HT1080 (cell line): ENCODE measurements at places on chromosomes 1 and 21.
A peak's percentile ranks its signal among the peaks of the same experiment; 100 is the strongest.

DNA sequence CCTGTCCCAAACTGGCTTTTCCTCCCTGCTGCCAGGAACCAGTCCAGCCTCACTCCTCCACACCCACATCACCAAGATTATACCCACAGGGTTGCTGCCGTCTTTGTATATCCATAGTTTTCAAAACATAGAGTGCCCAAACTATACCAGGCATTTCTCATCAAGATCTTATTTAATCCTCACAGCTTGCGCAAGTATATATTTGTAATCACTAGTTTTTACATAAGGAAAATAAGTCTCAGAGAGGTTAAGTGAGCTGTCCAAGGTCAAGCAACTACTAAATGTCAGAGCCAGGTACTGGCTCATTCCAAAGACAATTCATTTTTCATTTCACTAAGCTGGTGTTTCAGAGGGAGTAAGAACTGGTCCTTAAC, 34.9 kb upstream of the ZNF362 start:
- DNase-seq: no peak

DNA sequence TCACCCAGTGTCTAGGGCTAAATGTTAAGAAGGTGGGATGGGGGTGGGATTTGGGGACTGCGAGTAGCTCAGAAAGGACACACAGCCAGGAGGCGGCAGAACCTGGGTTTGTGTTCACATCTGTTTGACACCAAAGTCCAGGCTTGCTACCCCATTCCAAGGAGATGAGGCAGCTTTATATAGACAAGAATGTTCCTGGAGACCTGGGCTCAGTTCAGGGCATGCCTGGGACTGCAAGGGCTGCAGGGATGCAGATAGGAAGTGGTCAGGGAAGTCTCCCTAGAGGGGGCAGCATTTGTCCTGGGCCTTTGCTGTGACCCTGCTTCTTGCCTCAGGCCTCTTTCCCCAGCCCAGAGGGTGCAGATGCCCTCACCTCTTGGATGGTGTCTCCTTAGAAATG, 16.3 kb downstream of the PADI3 start:
- peak; percentile 20 for DNase-seq

DNA sequence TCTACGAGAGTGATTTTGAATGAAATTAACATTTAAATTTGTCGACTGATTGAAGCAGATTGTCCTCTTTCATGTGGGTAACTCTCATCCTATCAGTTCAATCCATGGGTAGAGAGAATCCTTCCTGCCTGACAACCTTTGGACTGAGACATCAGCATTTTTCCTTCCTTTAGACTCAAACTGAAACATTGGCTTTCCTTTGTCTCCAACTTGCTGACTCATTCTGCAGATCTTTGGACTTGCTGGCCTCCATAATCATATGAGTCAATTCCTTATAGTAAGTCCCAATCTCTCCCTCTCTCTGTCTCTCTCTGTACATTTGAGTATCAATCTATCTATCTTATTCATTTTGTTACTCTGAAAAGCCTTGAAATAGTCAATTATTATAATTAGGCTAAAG, 416.7 kb downstream of the LRRIQ3 start:
- peak; percentile 69 for DNase-seq

- no peak for DNase-seq
Measured at GRCh38 chr1:53362851-53363642, 35.2 kb upstream of the LRP8 start.

- no peak for DNase-seq
Measured at GRCh38 chr1:246373828-246374569, 133.1 kb downstream of the SMYD3 start.

- DNase-seq: peak; percentile 39
Measured at GRCh38 chr1:181503171-181503810, 20.0 kb downstream of the CACNA1E start.

DNA sequence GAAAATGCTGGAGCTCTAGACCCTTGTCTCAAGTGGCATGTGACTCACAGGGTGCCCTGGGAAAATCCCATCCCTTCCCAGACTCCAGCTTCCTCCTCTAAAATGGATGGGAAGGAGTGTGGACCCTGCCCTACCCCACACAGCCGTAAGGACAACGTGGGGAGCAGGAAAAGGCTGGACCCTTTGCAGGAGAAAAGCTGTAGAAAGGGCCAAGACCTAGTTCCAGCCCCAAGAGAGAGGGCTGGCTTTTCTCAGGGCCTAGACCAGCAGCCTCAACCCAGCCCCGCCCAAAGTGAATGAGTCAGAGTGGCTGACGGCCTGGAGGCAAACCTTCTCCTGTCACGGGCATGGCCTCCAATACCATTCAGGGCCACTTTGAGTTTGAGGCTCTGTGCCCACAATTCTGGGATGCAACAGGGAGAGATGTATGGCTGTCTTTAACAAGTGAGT, 1.1 kb downstream of the LAMB3 start:
- DNase-seq: peak; percentile 91

DNA sequence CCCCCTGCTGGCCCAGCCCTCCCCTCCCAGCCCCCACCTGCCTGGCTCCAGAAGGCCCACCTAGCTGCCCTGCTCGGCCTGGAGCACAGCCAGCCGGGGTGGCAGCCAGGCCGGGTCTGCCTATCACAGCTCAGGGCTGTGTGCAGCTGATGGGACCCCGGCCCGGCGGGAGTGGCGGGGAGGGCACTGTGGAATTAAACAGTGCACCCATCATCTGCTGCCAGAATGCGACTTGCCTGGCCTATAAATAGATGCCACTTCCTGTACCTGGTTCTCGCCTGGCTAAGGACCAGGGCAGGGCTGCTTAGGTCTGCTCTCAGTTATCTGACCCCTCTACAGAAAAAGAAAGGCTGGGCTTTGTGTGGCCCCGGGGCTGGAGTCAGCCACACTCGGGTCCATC, 98.2 kb upstream of the VAMP3 start:
- no peak for DNase-seq

DNA sequence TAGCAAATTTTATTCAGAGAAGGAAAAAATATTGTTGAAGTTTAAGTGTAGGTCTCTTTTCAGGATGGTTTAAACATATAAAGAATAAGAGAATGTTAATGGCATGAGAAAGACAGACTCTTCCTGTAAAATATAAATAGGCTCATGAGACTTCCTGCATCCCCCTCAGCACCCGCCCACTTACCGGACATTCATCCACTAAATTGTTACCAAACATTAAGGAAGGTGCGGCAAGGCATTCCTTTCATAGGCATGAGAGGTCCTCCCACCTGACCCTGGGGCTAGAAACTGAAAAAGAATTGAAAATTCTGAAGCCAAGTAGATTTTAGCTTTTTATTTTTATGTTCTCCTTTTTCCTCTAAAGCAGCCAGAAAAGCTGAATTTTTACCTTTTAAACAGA, 10.6 kb upstream of the USP1 start:
- DNase-seq: no peak

DNA sequence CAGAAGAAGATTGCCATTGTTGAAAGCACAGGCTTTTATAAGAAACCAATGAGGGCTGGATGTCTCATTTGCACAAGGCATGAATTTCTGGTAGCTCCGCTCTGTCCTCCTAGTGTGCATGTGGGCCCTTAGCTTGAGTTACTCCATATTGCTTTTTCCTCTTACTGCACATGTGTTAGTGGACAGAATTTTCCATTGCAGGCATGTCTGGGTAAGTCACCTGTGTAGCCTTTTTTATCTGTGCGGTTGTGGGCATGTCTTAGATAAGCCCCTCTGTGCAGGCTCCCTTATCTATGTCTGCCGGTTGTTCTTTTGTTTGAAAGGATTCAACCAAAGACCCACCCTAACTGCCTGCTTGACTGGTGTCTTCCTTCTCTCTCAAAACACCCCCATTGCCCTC, 7.2 kb upstream of the CLCA1 start:
- no peak for DNase-seq

DNA sequence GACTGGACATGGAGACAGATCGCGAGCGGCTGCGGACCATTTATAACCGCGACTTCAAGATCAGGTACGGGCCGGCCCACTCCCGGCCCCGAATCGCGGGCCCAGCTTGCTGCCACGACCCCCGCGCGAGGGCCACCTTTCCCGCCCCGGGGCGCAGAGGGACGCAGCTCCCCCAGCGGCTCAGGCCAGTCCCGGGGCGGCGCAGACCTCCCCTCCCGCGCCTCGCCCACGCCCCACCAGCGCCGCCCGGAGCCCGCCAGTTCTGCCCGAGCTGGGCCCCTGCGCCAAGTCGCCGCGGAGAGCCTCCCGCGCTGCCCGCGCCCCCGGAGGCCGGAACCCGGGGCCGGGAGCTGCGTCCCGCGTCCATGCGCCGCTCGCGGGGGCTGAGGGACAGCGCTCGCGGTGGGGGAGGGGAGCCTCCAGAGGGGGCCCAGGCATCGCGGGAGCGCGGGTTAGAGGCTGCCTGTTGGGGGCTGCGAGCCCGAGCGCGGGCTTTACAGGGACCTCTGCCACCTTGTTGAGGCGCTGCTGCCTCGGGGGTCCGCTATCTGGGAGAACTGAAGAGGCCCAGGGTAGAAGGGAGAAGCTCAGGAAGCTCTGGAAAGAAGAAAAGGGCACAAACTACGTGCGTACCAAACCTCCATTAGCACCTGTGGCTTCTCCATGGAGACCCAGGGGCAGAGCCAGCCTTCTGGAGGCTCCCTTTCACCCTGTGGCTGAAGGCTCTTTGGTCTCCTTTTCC, 698 bp downstream of the MOV10 start:
- DNase-seq: peak; percentile 23

GRCh38 chr1:20404466-20404865, 81.5 kb downstream of the CAMK2N1 start:
- no peak for DNase-seq

GRCh38 chr1:31753707-31754349, 10.3 kb downstream of the ADGRB2 start:
- DNase-seq: no peak

DNA sequence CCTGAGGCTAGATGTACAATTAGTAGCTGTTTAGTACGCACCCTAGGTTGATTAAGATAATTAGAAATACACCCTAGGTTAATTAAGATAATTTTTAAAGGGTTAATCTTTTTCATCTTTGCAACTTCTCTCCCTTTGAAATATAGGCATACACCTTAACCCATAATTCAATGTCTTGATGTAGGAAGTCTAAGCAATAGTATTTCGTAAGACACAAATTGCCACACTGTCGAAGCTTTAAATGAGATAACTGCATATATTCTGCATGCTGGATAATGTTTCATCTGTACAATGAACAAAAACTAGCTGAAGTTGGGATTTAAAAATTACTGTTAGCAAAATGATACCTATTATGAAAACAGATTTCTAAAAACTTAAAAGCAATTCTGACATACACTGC, 122.9 kb downstream of the EVI5 start:
- DNase-seq: no peak

- DNase-seq: no peak
Measured at GRCh38 chr21:33967086-33967571, 51.5 kb upstream of the ATP5PO start.

DNA sequence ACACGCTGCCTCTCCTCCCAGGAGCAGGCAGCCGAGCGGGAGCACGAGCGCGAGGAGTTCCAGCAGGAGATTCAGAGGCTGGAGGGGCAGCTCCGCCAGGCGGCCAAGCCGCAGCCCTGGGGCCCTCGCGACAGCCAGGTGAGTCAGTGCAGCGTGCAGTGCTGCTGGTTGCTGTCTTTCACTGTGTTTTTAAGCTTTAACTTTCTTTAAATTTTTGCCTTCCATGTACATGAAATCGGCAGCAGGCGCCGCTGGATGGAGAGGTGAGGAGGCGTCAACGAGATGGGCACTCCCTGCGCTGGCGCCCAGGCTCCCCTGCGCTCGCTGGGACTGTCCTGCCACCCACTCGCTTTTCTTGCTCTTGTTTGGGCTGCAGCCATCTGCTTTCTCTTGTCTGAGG, 60.7 kb upstream of the DIP2A start:
- no peak for DNase-seq

- peak; percentile 54 for DNase-seq
Measured at GRCh38 chr1:202968895-202969295, 1.8 kb upstream of the CYB5R1 start.

- no peak for DNase-seq
Measured at GRCh38 chr1:178849918-178850317, 21.0 kb downstream of the ANGPTL1 start.

DNA sequence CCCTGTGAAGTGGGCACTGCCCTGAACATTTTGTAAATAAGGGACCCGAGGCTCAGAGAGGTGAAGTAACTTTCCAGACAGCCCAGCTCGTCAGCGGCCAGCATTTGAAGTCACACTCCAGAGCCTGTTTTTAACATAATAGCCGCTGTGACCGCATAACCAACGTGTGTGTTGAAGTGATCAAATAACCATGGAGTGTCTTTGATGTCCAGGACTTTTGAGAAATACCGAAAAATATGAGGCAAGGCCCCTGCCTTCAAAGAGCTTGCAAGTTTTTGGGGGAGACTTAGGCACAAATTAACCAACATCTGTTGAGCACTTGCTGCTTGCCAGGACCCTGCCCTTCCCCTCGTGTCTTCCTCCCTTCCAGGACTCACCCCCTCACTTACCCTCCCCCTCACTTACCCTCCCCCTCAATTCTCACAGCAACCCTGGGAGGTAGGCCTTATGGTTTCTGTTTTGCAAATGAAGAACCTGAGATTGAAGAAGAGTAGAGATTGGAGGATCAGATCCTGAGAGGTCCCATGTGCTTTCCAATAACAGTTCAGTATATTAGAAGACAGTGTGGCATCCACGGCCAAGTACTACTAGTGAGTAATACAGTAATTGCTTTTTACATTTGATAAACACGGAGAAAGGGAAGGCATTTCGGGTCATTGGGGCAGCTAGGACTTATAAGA, 1.3 kb upstream of the SLC16A1 start:
- peak; percentile 92 for DNase-seq

- no peak for DNase-seq
Measured at GRCh38 chr1:32962248-32962896, 2.2 kb downstream of the RNF19B start.

GRCh38 chr1:199687321-199687720, 340.2 kb upstream of the NR5A2 start:
- DNase-seq: peak; percentile 20

- DNase-seq: peak; percentile 93
Measured at GRCh38 chr1:36008546-36009197, 75.2 kb upstream of the TEKT2 start.

DNA sequence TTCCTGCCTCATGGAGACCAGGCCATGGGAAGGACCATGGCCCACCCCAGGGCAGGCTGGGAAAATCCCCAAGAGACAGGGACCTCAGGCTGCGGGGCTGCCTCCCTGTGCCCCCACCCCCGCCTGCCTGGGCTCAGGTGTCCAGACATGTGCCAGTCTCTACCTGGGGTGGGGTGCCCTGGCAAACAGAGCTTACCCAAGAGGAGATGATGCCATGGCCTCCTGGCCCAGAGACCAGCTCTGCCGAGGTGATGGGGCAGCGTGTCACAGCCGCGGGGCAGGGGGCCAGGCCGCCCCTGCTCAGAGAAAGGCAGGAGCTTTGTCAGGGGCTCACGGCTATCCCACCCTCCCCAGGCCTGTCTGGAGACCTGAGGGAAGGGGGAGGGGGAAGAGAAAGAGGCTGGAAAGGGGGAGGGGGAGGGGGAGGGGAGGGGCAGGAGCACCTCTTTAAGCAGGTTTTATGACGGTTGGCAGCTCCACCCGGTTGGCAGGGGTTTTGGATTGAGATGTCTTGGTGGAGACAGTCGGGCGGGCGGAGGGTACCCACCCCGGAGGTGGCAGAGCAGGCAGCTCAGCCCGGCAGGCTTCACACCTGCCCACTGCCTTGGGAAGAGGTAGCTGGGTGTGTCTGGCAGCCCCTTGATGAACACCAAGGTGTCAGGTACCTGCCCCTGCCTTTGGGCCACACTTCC, 101.5 kb upstream of the IFFO2 start:
- DNase-seq: no peak

GRCh38 chr21:44579056-44579832, 1.2 kb downstream of the KRTAP10-5 start:
- DNase-seq: no peak

- peak; percentile 83 for DNase-seq
Measured at GRCh38 chr1:7975212-7975865, 13.8 kb downstream of the PARK7 start.

GRCh38 chr1:209456878-209457277, 126.6 kb upstream of the CAMK1G start:
- peak; percentile 60 for DNase-seq

- DNase-seq: no peak
Measured at GRCh38 chr1:162859191-162859590, 1.8 kb downstream of the CCDC190 start.
